SIG-M5 (cell line): ENCODE measurements at places on chromosomes 2 and 18.

GRCh38 chr2:134193006-134193405, 60.9 kb upstream of the MGAT5 start:
- DNase-seq: no peak

DNA sequence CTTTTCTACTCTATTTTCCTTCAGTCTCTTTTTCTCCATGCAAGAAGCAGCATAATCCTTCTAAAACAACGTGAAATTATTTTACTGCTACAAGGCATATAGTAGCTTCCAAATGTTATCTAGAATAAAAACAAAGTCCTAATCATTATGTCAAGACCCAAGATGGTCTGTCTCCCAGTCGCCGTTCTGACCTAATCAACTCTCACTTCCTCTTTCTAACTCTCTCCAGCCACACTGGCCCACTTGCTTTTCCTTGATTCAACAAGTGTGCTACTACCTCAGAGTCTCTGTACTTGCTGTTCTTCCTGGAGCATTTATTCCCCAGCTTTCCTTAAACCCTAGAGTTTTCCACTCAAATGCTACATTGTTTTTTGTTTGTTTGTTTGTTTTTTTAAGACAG, 1491.2 kb downstream of the LRP1B start:
- DNase-seq: no peak

DNA sequence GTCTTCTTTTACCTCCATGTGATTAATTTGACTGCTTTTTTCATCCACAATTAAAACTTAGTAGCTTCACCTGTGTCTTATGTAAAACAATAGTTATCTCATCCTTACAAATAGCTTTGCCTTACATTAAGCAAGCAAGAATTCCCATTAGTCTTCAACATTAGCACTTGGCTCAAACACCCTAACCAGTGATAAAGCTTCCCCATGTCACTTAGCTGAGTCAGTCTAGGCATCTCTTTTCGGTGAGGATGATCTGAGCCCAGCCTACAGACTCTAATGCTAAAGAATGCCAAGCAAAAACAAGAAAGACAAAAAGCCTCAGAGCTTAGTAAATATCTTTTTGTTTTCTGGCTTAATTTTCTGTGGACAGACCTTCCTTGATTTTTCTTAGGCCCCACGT, 26.1 kb downstream of the GAD1 start:
- DNase-seq: no peak

DNA sequence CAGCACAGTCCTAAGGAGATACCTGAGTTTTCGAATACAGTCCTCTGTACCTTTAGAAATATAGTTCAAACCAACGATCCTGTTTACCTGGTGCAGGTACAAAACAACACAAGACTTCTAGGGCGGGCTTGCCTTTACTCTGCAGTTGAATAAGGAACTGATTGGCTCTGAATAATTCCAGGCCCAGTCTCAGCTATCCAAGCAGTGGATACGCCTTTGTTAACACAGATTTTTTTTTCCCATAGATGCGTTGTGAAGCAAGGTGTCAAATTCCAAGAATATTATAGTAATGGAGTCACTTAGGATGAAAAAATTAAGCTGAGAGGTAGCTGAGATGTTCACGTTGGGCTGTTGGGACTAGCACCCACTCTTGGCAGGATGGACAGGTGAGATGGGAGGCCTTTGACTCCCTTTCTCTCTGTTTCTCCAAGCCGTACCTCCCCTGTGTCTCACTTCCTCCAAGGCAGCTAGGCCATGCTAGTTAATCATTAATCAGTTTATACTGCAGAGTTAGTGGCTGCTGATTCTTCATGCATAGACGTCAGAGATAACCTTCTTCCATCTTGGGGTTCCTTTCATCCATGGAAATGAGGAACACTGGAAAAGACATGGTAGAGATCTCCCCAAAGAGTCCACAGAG, 380.8 kb upstream of the ACVR2A start:
- no peak for DNase-seq

- DNase-seq: no peak
Observed at GRCh38 chr2:18356676-18357075, 203.8 kb downstream of the RDH14 start.
